ENCODE measurements at places on chromosomes 16 and 17.

- DNase-seq: no peak
Observed at GRCh38 chr17:31580316-31580705, 188.8 kb downstream of the RAB11FIP4 start.

GRCh38 chr17:58383892-58384462 lies 32.0 kb upstream of the SUPT4H1 start:
- no peak for DNase-seq

GRCh38 chr16:80166082-80166481 lies 374.7 kb upstream of the DYNLRB2 start:
- DNase-seq: no peak

DNA sequence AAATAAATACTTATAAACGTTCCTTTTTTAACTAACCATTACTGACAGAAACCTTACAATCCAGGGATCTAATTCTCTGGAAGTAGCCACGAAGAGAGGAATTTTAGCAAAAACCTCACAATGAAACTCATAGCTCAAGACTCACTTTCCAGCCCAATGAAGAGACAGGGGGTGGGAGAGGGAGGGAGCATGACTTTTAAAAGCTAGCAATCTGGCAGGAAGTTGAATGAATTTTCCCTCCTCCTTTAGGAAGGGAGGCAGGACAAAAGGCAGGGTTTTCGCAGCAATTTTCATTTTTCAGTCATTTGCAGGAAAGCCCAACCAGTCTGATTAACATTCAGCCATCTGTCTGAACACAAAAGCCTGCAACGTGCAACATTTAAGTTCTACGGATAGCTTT lies 381.5 kb upstream of the PSMD7 start:
- DNase-seq: no peak

- no peak for DNase-seq
Observed at GRCh38 chr16:57883953-57884654, 81.8 kb upstream of the KIFC3 start.

DNA sequence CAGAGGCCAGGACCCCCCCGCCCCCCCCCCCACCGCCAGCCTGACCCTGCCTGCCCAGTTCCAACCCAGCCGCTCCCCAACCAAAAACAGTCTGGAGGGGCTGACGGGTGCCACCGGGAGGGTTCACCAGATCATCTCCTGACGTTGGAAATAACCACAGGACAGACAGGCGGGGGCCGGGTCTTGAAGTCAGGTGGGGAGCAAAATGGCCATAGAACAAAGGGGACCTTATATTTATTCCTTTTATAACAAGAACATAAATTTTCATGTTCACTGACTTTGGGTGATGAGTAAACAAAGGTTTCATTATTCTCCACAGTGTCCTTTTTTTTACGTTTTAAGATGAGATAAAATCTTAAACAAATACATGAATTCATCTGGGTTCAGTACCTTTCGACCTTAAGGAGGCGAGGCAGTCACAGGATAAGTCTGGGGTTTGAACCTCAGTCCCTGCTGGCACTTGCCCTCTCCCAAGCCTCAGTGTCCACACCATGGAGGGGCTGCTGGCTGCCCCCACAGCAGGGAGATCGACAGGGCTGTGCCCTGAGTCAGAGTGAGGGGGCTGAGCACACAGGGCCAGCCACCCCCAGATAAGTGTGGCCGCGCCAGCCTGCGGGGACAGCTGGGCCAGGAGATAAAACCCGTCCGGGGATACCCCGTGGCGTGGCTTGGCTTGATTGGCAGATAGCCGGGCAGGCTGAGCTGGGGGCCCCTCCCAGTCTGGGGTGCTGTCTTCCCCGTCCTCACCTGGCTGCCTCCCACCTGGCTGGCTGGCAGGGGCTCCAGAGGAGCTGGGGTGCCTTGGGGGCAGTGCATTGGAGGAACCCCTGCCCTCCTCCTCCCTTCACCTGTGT lies 15.0 kb downstream of the SLC7A5 start:
- DNase-seq: no peak

DNA sequence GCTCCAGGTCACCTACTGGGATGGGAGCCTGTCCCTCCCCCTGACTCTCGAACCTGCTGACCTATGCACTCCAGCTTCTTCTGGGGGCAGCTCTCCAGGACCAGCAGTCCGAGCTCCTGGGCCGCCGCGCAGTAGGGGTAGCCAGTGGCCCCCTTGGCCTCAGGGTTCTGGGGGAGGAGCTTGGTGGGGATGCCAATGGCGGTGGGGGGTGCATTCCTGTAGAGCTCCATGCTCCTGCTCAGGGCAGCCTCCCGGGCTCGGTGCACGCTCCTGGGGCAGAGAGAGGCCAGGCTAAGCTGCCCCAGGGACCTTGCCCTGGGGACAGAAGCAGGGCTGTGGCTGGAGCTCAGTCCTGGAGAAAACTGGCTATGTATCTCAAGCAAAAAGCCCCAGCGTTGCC lies 7.7 kb upstream of the SPATA2L start:
- DNase-seq: no peak
